ENCODE measurements at places on chromosomes 3 and 15.

GRCh38 chr15:79122991-79123390 lies 32.4 kb upstream of the RASGRF1 start:
- no peak for DNase-seq

DNA sequence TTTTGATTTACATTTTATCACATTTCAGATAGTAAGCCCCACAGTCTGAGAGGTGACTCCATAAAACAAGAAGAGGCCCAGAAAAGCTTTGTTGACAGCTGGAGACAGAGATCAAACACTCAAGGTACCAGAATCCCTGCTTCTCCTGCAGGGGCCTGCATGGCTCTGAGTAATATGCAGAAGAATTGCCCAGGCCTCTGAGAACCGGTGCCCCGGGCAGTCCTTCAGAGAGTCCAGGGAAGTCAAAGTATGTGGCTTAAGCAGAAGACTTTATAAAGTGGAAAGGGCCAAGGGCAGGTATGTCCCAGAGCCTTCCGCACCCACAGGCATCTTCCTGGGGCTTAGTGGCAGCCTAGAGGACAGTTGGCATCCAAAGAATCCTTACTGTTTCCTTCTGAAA lies 12.8 kb downstream of the ATRIP start:
- no peak for DNase-seq

- no peak for DNase-seq
Observed at GRCh38 chr3:163261618-163262017, 1765.0 kb downstream of the OTOL1 start.

GRCh38 chr15:60493166-60493565 lies 14.2 kb upstream of the ICE2 start:
- no peak for DNase-seq

- DNase-seq, result peak; percentile 90
Observed at GRCh38 chr3:50340448-50341329, at the start of gene RASSF1. RASSF1 (minus strand) TSS chr3:50340836; CDS start chr3:50340805, 31 bp downstream.

Data from femur (tissue), 1 donor.